ENCODE measurements at places on chromosomes 1 and 21. TPM values are rescaled to one million over a fixed set of nuclear protein-coding genes. Genes with fewer than 3 reads are reported as not detected.

Gene ITGB3BP
- 5.5 TPM for polyA plus RNA-seq

Gene RAB25
- not detected for polyA plus RNA-seq

Gene DLGAP3
- not detected for polyA plus RNA-seq

Gene MAN1C1
- polyA plus RNA-seq, result 0.98 TPM

Gene TOMM40L
- polyA plus RNA-seq, result 9.6 TPM

Gene HEATR1
- polyA plus RNA-seq, result 11.4 TPM

Gene MYOC
- polyA plus RNA-seq, result 0.05 TPM

Gene BRDT
- polyA plus RNA-seq, result not detected

Gene YBEY
- 22.7 TPM for polyA plus RNA-seq

Gene SPATA46
- not detected for polyA plus RNA-seq

Gene ILDR2
- 0.01 TPM for polyA plus RNA-seq

Gene LAPTM5
- polyA plus RNA-seq, result 1.6 TPM

Gene CR2
- polyA plus RNA-seq, result not detected

Gene PLA2G2D
- polyA plus RNA-seq, result not detected

Gene GJA9
- polyA plus RNA-seq, result 0.05 TPM

Gene TTC24
- polyA plus RNA-seq, result not detected

Gene TMEM81
- polyA plus RNA-seq, result 1.5 TPM

Data from BJ (cell line).